Heart right ventricle (tissue), 16 donors: ENCODE measurements at places on chromosomes 11 and 22. TPM values are rescaled to one million over a fixed set of nuclear protein-coding genes. Genes with fewer than 3 reads are reported as not detected.

Gene OR51I1
- polyA plus RNA-seq = not detected

Gene TRPM5
- not detected for polyA plus RNA-seq

Gene MS4A12
- not detected for polyA plus RNA-seq

Gene FOLR3
- 0.23 TPM for polyA plus RNA-seq

Gene TSPAN32
- polyA plus RNA-seq = 2.3 TPM

Gene SCT
- polyA plus RNA-seq = not detected

Gene SAA4
- polyA plus RNA-seq = not detected

Gene CCT8L2
- polyA plus RNA-seq = not detected

Gene BLID
- not detected for polyA plus RNA-seq

Gene GPR83
- polyA plus RNA-seq = 0.03 TPM

Gene IGLL5
- 0.32 TPM for polyA plus RNA-seq

Gene PYGM
- polyA plus RNA-seq = 11.3 TPM

Gene TESMIN
- polyA plus RNA-seq = not detected

- DNase-seq = no peak
Observed at GRCh38 chr11:47506795-47507562, 46.0 kb downstream of the CELF1 start.

DNA sequence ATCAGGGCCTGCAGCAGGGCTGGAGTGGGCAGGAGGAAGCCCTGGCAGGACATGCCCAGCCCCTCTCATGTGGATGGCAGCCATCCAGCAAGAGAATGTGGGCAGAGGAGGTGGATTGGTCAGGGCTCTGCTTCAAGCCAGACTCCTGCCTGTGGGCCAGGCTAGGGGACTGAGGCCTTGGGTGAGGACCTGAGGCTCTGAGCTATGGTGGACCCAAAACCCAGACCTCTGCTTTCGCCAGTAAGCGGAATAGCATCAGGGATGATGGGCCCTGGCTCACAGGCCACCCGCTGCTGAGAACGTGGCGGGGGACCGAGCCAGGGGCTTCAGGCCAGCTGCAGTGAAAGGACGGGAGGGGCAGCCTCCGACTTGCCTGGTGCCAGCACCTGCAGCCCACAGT, 57.4 kb downstream of the LINC01488 start:
- no peak for DNase-seq

GRCh38 chr22:41539146-41540005, 4.9 kb downstream of the POLR3H start:
- no peak for DNase-seq

GRCh38 chr11:68497761-68498160, 37.2 kb downstream of the PPP6R3 start:
- DNase-seq = no peak

DNA sequence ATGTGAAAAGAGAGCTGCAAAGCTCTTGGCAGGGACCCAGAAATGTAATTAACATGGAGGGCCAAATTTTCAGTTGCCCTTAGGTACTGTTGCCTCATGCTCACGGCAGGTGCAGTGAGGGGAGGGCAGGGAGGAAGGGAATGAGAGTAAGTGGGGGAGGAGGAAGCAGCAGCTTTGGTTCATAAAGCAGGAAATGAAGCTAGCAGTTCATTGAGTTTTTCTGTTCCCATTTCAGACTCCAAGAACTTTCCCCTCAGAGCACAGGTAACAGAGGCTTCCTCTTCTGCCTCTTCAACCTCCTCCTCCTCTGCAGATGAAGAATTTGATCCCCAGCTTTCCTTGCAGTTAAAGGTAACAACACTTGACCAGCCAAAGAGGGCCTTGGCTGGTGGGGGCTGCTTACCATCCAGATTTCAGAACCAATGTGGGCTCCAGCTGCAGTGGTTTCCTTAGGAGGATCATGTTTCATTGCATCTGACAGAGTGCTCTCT, 57.9 kb upstream of the PARVA start:
- no peak for DNase-seq

DNA sequence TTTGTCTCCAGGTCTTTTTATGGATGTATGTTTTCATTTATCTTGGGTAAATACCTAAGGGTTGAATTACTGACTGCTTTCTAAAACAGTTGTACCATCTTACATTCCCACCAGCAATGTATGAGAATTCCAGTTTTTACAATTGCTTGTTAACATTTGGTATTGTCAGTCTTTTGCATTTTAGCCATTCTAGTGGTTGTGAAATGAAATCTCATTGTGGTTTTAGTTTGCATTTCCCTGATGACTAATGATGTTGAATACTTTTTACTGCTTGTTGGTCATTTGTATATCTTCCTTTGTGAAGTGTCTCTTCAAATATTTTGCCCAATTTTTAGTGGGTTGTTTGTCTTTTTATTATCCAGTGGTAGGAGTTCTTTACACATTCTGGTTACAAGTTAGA, 92.8 kb downstream of the ARFGAP2 start:
- DNase-seq = no peak

- DNase-seq = no peak
Observed at GRCh38 chr11:60889869-60890311, 16.5 kb downstream of the PRPF19 start.

DNA sequence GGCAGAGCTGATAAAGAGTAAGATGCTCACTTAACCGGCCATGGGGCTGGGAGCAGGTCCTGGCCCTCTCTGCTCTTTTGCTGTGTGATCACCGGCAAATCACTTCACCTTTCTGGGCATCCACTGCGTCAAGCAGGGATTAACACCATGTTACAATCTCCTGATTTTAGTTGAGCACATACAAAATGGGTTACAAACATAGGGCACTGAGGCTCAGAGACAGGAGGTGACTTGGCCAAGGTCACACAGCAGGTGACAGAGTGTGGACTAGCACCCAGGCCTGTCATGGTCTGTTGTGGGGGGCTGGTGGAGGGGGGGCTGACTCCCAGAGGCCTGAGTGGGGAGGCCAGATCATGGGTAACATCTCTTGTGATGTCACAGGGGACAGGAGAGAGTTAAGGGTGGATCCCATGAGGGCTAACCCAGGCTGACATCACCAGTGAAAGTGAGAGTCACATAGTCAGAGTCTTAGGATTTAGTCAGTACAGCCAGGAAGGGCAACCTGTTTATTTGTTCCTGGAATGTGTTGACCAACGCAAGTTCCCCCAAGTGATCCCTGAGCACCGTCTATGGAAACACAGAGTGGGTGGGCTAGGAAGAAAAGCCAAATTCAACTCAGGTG, 27.8 kb downstream of the GDPD5 start:
- no peak for DNase-seq

GRCh38 chr11:96143041-96143521, 199.9 kb downstream of the MAML2 start:
- DNase-seq = no peak

DNA sequence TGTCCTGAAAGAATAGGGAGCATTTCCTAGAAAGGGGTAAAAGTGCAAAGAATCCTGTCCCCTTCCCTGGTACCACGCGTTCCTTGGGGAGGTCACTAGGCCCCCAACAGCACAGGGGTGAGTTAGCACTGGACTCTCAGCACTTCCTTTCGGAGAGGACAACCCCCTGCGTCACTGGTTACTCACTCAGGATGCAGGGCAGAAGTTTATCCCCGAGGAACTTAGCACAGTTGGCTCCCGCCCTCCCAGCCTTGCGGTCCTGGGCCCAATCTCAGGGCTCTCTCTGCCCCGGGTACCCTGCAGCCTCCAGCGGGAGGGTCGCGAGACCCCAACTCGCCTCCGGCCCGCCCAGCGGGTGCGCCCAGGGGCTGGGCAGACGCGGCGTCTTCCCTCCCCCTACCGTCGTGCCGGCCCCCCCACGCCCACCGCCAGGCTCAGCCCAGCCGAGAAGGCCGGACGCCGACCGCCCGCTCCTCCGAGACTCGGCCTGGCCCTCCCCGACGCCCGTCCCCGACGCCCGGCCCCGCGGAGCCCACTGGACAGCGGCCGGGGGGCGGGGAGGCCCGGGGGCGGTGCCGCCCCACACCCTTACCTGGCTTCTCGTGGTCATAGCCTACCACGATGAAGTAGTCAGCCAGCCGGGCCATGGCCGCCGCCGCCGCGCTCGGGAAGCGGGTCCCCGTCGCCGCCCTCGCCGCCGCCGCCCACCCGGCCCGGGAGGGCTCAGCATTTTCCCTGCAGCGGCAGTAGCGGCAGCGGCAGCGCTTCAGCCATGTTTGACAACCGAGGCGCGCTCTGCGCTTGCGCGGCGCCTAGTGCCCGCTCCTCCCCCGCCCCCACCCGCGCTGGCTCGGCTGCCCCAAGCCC, at the start of gene SBF2:
Gene SBF2, minus strand, starts transcription at position 797 of the 867 bp plus-strand sequence. Its CDS starts 150 bp downstream, at position 647.
- peak; percentile 90 for DNase-seq

- DNase-seq = no peak
Observed at GRCh38 chr22:24986816-24987215, 34.3 kb downstream of the KIAA1671 start.

GRCh38 chr22:36510384-36510783, 3.5 kb upstream of the FOXRED2 start:
- DNase-seq = no peak

GRCh38 chr11:107665018-107665417, 46.8 kb downstream of the SLN start:
- no peak for DNase-seq

DNA sequence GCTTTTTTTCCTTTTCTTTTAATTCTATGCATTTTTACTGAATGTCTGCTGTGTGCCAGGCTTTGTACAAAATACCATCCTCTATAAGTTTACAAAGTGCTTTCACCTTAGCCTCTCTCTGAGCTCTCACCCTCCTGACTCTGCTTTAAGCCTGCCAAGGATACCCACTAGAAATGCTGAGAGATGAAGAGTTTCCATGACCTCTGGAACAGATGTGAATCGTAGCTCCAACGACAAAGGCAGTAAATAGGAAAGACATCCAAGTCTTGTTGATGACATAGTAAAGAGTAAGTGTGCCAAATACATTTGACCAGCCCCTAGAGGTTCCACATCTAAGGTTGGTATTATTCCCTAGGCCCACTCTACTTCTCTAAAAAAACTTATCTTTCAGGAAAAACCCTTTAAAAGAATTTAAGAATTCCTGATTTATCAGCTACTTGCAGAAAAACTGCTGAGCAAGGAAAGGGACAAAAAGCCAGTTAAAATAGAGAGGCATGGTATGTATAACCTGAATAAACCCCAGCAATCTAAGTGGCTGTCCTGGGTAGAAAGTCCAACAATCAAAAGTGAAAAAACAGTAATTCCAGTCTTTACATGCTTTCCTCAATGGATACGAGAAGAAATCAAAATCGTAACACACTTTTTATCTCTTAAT, 45.4 kb downstream of the GAB2 start:
- DNase-seq = no peak

GRCh38 chr11:73228268-73229134, 10.4 kb downstream of the P2RY2 start:
- DNase-seq = no peak

- no peak for DNase-seq
Observed at GRCh38 chr11:72668629-72669347, 5.4 kb downstream of the PDE2A start.

- no peak for DNase-seq
Observed at GRCh38 chr22:17787716-17788330, 13.6 kb upstream of the BID start.

GRCh38 chr11:111603611-111604130, 1.4 kb downstream of the SIK2 start:
- DNase-seq = no peak

GRCh38 chr22:24156141-24156912, 25.0 kb upstream of the SUSD2 start:
- DNase-seq = no peak

GRCh38 chr11:119758291-119758690, 29.3 kb upstream of the NECTIN1 start:
- no peak for DNase-seq

- no peak for DNase-seq
Observed at GRCh38 chr11:128456566-128457268, 130.6 kb downstream of the ETS1 start.

- no peak for DNase-seq
Observed at GRCh38 chr22:24443668-24444067, 16.3 kb downstream of the ADORA2A start.

DNA sequence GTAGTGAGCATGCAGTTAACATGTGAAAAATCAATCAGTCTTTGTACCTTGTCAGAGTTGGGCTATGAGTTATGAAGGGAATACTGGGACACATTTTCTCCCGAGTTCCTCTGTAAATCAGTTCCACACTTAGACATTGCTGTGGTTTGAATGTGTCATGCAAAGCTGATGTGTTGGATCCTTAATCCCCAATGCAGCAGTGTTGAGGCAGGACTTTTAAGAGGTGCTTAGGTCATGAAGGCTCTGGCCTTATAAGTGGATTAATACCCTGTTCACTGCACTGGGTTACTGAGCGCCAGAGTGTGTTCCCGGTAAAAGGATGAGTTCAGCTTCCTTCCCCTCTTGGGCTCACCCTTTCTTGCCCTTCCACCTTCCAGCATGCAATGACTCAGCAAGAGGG, 742.1 kb upstream of the TENM4 start:
- no peak for DNase-seq

- no peak for DNase-seq
Observed at GRCh38 chr11:128324531-128325141, 262.7 kb downstream of the ETS1 start.

GRCh38 chr11:120132645-120133185, 5.2 kb downstream of the TRIM29 start:
- no peak for DNase-seq

DNA sequence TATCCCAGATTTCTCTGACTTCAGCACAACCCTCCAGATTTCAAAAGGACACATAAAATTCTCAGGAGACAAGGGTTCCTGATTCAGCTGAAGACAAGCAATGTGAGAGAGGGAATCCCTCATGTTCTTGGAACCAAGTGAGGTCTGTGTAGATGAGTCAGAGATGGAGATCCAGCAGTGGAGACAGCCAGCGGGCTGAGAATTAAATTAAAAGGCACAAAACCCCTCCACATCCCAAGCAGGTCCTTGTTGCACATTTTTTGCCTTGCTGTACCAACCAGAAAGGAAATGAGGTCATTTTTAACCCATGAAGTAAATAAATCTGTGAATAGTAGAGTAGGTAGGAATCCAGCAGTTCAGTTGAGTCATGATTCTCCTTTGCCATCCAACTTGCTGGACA, 9.7 kb downstream of the MTNR1B start:
- DNase-seq = no peak

DNA sequence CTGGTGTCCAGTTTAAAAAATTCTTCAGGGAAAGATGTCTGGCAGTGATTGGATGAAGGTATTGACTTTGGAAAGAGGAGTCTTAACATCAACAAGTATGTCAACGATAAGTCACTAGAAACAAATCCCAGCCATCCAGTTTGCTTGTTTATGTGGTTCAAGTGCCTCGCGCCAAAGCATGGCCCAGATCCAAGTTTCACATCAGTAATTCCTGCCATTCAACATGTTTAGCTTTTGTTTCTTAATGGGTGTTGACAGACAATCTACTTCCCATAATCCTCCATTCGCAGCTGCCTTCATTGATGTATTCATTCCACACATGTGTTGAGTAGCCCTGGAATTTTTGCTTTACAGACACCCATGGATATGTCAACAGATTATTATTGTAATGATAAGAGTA, 77.8 kb downstream of the UBASH3B start:
- no peak for DNase-seq

GRCh38 chr11:27437829-27438594, 34.6 kb downstream of the LGR4 start:
- no peak for DNase-seq

GRCh38 chr11:7449211-7449840, 36.0 kb upstream of the OLFML1 start:
- DNase-seq = no peak
